ENCODE measurements at places on chromosomes 7 and 10.

GRCh38 chr10:60234551-60234950 is 155.1 kb downstream of the ANK3 start:
- DNase-seq = no peak

DNA sequence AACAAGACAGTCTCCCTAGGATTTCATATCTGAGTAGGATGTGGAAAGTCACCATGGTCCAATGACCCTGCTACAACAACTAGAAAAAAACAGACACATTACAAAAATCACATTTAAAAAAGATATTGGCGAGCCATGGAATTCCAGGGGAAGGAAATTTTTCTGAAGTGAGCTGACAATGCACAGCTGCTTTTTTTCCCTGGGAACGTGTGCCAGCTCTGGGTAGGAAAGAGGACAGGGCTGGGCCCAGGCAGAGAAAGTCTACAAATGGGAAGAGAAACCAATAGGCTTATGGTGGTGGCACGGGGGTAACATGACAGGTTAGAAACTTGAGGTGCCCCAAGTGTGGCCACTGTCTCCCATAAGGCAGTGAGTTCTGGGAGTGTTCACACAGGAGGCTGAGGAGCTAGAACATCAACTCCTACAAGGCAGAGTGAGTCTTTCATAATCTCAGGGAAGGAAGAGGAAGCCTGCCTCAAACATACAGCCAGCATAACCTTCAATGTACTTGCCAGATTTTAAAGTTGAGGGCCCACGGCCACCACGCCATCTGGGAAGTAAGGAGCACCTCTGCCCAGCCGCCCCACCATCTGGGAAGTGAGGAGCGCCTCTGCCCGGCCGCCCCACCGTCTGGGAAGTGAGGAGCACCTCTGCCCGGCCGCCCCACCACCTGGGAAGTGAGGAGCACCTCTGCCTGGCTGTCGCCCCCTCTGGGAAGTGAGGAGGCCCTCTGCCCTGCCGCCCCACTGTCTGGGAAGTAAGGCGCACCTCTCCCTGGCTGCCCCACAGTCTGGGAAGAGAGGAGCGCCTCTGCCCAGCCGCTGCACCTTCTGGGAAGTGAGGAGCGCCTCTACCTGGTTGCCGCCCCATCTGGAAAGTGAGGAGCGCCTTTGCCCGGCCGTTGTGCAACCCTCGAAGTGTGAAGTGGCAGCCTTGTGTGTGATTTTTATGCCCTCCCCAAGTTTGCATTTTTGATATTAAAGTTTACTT is 5.9 kb downstream of the FBXL13 start:
- DNase-seq = no peak

GRCh38 chr7:84513061-84513460 is 318.5 kb upstream of the SEMA3A start:
- DNase-seq = no peak

- DNase-seq = peak; percentile 63
Measured at GRCh38 chr10:131997366-131998049, 15.8 kb upstream of the BNIP3 start.

DNA sequence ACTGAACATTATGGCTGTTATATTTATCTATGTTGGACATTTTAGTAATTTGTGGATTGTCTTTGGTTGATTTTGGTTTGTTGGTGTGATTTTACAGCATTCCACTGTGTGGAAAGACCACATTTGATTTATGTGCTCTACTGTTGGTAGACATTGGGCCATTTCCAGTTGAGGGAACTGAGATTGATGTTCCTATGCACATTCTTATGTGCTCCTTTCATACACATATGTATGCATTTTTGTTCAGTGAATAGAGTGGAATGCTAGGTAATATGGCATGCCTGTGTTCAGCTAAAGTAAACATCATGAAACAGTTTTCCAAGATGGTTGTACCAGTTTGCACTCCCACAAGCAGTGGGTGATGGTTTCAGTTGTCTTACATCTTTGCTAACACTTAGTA is 15.1 kb downstream of the CACNB2 start:
- no peak for DNase-seq

DNA sequence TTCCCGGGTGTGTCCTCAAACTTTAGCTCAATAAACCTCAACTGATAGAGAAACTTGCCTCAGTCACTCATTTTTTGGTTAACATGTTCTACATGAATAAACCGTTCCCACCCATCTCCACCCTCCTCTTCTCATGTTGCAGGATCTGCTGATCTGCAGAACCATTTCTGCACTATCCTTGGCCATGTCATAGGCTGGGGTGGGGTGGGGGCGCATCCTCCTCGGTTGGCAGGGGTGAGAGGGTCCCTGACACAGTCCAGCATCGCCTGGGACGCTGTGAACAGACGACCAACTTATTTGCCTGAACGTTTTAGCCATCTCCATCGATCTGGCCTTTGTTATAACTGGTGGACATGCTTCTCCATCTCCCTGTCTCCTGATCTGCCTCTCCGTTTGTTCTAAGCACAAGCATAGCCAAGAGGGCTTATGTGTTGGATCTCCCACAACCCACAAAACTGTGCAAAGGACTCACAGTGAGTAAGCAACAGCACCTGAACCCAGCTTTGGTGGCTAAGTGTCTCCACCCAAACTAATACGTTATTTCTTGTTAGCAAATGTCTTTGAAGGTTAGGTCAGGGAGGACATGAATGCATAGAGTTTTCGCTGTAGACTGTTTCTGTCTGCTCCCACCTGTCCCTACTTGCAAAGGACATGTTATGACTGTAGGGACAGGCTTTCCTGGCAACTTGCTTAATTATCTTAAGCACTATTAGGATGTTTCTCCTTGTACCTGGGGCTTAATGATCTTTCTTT is 51.7 kb downstream of the PRKCQ start:
- DNase-seq = no peak

GRCh38 chr10:86411281-86411841 is 44.8 kb upstream of the GRID1 start:
- DNase-seq = no peak

DNA sequence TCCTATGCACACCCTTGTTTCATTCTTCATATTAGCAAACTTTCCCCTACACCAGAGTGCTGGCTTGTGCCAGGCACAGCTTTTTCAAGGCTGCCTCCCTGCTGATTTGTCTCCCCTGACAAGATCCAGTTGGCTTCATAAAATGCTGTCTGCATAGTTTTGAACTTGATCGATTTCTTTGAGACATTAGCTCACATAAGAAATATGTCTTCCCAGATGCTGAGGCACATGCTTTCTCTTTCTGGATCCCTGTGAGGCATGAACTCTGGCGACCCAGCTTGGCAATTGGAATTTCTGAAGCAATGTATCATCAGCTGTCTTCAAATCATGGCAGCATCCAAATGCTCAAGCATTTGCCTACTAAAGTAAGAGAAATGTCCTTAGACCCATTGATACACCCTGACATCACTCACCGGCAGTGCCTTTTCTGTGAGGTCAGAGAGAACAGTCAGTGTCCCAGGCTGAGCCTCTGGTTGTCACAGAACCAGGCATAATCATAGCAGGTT is 616.4 kb upstream of the GHITM start:
- no peak for DNase-seq

GRCh38 chr10:92208157-92208720 is 82.6 kb downstream of the CPEB3 start:
- DNase-seq = no peak

DNA sequence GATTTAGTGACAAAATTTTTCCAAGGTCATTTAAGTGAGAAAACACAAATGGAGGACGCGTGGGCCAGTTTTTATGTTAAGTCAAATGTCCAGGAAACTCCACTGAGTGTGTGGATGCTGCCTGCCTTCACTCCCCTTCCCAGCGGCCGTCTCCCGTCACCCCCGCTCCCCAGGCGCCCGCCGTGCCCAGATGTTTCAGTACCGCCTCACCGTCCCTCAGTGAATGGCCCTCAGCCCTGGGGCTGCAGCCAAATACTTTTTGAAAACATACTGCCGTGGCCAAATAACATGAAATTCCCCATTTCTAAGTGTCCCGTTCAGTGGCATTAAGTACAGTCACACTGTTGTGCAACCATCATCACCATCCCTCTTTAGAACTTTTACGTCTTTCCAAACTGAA is 131.9 kb downstream of the INSYN2A start:
- DNase-seq = no peak

DNA sequence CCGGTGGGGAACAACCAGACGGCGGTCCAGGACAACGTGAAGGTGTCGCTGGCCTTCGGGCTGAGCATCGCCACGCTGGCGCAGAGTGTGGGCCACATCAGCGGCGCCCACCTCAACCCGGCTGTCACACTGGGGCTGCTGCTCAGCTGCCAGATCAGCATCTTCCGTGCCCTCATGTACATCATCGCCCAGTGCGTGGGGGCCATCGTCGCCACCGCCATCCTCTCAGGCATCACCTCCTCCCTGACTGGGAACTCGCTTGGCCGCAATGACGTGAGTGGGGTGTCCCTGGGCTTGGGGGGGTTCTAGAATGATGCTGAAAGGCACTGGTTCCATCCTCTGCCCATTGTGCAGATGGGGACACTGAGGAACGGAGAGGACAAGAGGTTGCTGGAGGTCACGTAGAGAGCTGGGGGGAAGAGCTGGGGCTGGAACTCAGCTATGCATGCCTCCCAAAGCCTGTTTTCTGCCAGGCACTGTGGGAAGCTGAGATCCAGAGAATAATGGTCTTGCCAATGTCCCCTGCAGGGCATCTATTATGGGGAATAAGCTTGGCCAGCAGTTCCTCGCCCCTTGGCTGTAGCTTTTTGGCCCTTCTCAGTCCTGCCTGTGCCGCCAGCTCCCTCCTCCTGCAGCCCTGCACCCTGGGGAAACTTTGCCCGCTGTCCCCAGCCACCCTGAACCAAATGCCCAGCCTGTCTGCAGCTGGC is 523 bp downstream of the AQP1 start:
- DNase-seq = no peak

DNA sequence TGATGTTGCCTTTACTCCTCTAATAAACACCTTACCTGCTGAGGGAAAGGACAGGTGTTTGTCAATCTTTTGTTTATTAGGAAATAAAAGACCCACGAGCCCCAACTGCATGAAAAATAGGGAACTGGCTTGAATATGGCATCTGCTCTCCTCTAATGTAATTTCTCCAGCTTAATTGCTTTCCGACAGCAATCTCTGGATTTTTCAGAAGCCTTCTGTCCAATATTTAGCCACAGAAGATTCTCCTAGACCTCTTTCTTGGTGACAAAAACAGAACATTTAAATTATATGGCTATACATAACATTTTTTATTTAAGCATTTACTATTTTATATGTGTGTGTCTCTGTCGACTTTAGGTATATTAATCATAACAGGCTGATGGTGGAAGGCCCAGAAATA is 317.4 kb upstream of the ADARB2 start:
- DNase-seq = no peak

- peak; percentile 30 for DNase-seq
Measured at GRCh38 chr7:157925383-157925875, 588.6 kb downstream of the DNAJB6 start.

DNA sequence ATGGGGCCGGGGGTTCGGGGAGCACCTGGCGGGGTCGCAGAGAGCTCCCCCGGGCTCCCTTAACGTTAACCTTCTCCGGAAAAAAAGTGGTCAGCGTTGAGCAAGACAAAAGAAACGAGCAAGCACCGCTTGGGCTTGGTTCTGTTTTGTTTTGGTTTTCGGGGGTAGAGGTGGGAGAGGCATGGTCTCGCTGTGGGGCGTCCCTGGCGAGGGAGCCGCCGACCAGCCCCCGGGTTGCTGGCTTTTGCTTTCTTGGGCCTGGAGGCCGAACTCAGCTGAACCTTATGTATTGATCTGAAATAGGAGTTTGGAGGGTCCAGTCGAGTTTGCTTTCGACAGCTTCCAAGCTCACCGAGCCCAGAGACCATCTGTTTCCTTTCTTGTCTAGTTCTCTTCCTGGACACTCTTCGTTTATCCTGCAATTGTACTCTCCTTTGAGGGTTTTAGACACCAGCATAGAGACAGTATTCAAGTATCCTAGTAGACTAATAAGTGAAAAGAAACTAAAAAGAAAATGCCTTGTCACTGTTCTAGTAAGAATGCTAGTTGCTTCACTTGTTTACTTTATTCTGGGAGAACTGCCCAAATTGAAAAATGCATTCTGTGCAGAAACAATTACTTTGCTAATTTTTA is 980 bp downstream of the FHIP2A start:
- DNase-seq = peak; percentile 68

GRCh38 chr7:101934618-101935017 is 117.2 kb downstream of the CUX1 start:
- no peak for DNase-seq

DNA sequence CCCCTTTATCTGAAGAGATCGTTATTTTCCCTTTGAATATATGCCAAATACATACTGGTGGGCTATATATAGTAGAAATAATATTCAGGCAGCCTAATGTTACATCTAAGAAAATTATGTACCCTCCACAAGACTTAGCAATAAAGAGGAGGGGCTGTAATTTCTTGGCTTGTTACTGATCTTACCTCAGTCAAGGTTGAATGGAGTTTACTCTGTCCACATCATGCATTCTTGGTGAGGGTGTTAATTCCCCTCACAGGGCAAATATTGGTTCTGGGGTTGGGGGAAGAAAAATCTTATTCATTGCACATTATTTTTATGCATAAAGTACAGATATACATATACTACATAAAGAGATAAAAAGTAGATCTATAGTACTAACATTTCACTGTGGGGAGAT is 145.8 kb upstream of the ANK3 start:
- no peak for DNase-seq

GRCh38 chr10:114402871-114403540 is 1.3 kb downstream of the AFAP1L2 start:
- no peak for DNase-seq

- DNase-seq = peak; percentile 79
Measured at GRCh38 chr7:128031901-128032604, 816 bp upstream of the LRRC4 start.

DNA sequence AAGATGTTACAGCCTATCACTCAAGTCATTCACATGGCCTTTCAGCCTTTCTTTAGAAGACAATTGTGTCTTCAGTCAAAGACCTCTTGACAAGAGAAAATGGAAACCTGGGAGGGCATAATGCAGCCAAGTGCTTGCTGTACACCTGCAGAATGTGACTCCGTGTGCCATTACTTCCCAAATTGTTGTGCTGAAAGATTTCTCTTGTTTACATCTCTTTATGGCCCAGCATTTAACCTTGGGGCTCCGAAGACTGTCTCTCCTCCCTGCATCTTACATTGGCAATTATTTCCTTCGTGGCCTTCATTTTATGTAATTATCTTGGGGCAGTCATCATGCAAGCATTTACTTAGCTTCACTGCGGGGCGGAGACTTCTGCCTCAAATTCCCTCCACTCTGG is 287.0 kb downstream of the TCF7L2 start:
- DNase-seq = no peak

- no peak for DNase-seq
Measured at GRCh38 chr10:32180390-32181280, 124.4 kb upstream of the KIF5B start.

- DNase-seq = no peak
Measured at GRCh38 chr10:110460111-110460809, 37.4 kb upstream of the DUSP5 start.

- peak; percentile 93 for DNase-seq
Measured at GRCh38 chr10:46022978-46023702, 7.3 kb downstream of the NCOA4 start.

GRCh38 chr10:71729161-71729636 is 9.6 kb upstream of the C10orf105 start:
- no peak for DNase-seq

- DNase-seq = no peak
Measured at GRCh38 chr10:5537684-5538083, 12.9 kb downstream of the CALML3 start.
